ENCODE measurements at places on chromosomes 6 and 20.

- DNase-seq, result no peak
These were observed 1.3 kb downstream of the C6orf89 start for GRCh38 chr6:36886950-36887618.

- peak; percentile 56 for DNase-seq
These were observed 1.0 kb upstream of the RIPOR2 start for GRCh38 chr6:24936641-24937317.

DNA sequence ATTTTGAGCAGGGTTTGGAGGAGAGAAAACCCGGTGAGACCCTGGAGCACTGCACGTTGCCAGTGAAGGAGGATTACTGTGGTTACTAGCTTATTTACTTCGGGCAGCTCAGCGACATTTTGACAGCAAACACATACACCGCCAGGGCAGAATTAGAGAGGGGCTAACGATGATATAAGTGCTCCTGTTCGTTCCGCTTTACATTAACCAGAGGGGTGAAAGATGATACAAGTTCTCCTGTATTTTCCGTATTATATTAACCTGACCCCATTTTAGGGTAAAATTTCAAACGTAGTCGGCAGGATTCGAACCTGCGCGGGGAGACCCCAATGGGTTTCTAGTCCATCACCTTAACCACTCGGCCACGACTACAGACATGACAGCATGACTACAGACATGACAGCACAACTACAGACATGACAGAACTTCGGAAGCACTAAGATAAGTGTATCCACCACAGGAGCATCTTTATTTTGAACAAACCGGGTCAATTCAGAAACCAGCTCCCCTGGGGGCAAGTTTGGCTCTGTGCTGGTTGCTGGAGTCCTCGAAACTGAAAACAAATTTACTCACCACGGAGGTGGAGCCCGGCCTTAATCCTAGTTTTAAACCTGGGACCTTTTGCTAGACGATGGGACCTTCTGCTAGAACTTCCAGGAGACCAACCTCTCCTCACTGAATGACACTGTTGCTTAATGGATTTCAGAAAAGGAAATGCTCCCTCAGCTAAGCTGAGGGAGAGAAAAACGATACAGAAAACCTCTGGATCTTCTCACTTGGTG is 80.4 kb upstream of the ZNF184 start:
- peak; percentile 55 for DNase-seq

GRCh38 chr6:157585274-157586087 is 204.5 kb downstream of the ZDHHC14 start:
- no peak for DNase-seq

DNA sequence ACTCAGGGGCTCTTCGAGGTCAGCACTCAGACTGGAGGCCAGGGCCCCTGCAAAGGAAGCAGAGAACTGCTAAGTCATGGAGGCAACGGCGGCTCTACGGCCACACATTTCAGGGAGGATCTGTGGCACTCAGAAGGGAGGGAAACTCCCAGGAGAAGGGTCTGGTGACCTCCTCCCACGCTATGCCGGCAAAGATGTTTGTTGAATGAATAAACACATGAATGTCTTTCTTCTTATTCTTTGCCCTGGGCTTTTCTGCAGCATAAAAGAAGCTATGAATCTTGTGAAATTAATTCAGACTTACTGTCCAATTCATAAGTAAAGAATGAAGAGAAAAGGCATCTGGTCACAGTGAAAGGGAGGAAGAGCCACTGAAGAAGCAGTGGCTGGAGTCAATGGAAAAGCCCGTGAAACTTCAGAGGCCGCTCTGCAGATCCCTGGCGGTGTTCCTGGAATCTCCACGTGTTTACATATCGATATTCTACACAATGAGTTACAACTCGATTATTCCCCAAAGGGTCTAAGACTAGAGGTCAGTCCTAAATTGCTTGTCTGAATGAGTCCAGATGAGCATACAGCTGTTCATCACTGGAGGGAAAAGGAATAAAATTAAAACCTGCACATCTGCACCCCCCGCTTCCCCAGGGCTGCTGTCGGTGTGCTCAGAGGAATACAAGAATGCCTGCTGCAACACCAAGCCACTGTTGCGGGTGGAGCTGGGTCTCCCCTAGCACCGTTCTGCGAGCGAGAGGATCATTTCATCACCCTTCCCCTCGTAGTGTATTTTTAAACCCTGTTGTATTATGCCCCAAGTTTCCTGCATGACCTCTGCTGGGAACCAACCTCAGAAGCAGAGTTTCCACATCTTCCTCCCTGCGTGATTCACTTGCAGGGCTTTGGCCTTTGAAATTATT is 25.6 kb downstream of the INSM1 start:
- no peak for DNase-seq

GRCh38 chr6:33123732-33124524 is 48.1 kb downstream of the HLA-DPB1 start:
- DNase-seq, result no peak

DNA sequence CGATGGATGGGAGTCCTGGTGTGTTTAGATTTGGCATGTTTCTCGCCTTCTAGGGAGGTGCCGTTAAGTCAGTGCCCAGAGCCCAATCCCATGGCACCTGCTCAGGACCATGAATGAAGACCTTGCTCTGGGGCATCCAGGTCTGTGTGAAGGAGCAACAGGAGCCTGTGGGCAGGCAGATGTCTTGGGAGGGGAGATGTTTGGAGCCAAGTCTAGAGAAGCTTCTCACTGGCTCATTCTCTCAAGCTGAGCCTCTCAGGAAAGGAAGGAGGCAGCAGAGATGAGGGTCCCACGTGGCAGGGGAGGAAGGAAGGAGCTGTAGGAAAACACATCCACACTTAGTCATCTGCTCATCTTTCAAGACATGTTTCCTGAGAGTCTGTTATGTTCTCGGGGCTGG is 9.5 kb upstream of the SIRPB1 start:
- no peak for DNase-seq

- DNase-seq, result no peak
These were observed at the start of gene PRRC2A for GRCh38 chr6:31620586-31621319. TSS of gene PRRC2A (plus strand) at chr6:31620715. CDS start at chr6:31622790, 2,075 bp downstream.

- no peak for DNase-seq
These were observed 42.2 kb downstream of the SLC13A3 start for GRCh38 chr20:46609043-46609442.

DNA sequence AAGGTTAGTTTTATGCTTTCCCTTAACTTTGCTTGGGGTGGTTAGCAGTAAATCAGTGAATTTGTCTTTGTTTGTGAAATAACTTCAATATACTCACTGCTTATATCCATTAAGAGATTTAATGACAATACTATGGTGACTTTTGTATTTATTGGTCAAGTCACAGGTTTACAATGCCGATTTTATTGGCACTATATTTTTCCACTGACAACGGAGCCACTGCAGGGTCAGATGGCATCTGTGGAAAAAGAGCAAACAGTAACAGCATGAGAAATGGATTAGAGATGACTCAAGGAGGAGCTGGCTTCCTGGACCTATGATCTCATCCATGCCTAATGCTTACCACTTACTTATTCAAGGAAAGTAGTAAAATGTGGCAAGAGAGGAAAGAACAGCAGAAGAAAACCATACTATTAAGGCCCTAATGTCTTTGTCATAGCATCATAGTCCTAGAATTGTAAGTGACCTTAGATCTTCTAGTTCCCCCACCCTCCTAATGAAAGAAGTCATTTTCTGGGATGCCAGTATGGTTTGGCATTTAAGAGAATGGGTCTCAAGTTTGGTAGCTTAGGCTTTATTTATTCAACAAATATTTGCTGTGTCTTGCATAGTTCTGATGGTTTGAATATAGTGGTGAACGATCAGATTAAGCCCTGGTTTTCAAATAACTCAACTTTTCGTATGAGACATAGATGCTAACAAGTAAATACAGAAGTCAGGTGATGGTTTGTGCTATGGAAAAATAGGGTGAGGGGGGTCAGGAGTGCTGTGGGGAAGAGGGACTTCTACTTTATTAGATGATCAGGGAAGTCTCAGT is 18.5 kb downstream of the RNF144B start:
- no peak for DNase-seq

DNA sequence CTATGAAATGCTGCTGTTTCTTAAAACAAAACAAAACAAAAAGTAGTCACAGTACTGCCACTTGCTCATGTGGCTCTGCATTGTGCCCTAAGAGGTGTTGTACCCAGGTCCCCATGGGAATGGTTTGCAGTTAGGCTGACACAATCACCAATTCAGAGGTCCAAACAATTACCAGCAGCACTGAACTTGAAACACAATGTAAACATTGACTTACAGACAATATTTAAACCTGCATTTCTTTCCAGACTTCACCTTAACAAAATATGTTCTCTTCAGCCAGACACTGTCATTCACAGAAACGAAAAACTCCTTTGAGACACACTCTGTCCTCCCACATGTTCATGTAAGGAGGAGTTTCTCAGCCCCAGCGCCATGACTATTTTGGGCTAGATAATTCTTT is 206.8 kb upstream of the ARG1 start:
- no peak for DNase-seq
